ENCODE measurements at places on chromosomes 16 and 17.
A peak's percentile ranks its signal among the peaks of the same experiment; 100 is the strongest.

DNA sequence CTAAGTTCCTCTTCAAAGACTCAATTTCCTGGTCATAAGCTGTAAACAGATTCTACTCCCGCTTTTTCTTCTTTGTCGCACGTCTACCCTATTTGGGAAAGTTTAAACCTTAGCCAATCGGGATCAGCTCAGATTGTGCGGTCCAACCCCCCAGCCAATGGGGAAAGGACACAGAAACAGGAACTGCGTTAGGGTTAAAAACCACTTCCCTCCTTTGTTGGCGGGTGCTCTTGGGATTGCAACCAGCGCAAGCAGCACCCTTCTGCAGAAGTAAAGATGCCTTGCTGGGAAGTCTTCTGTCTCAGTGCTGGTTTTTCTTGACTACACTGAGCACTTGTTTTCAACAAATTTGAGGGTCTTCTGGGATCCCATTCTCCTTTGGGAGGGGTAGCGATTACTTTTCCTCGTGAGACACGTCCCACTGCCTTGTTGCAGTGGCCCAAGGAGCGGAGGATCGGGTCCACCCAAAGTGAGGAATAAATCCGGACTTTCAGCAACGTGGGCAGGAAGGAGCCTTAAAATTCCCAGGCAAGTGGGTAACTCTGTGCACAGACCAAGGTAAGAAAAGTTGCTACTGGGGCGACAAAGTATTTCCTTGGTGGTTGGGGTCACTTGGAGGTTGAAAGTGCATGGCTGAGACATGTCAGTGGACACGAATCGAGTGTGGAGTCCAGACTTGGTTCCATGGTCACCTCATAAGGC, 1.0 kb upstream of the YPEL3 start:
- no peak for DNase-seq

DNA sequence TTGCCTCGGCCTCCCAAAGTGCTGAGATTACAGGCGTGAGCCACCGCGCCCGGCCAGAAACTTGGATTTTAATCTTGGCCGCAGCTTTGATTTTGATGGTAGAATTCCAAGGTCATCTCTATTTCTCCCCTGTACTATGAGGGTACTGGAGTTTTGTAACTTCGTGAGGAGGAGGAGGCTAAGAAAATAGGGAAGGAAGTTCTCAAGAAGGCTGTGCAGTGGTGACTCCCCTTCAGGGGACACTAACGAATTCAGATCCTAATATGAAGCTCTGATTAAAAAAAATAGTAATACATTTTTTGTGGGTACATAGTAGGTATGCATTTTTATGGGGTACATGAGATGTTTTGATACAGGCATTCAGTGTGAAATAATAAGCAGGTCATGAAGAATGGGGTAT, 55.9 kb downstream of the LDHD start:
- no peak for DNase-seq

DNA sequence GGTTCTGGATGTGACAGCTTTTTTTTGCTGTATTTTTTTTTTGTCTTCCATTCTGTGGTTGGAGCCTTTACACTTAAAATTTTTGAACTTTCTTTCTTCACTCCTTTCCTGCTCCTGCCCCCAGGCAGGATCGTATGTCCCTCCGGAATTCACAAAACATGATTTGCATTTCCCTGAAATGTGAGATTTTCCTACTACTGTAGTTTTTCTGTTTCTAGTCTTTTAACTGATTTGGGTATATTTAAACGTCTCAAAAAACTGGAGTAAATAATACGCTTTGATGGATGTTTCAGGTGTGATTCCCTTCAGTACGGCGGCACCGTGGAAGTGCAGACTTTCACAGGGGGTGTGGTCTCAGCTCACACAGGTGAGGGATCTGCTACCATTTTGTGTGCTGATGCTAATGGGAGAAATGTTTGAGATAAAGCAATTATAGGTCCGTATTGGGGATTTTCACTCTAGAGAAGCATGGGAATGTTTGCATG, 686 bp downstream of the SRCAP start:
- DNase-seq, result no peak

DNA sequence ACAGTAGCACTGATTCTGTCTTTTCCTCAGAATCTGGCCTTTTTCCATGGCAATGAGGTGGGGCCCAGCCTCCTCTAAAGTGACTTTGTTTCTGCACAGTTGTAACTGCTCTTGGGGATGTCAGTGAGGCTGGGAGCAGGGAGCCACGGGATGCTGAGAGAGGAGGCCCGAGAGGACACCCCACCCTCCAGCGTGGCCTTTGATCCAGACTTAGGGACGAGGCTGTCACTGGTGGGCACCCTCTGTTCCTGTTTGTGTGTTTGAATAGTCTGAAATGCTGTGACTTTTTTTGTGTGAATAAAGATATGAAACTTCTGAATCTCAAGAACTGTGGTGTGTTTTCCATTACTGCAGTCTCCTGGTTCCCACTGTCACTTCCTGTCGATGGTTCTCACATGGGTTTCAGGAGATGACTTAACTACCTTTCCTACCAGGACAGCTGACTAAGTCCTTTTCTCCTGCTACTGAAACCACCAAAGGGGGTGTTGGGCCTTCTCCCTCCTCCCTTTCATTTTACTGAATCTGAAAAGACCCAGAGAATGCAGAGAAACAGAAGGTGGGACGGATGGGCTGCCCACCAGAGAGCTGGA, 18.6 kb downstream of the KCTD2 start:
- no peak for DNase-seq

GRCh38 chr17:67491009-67491680, 114.1 kb downstream of the PITPNC1 start:
- no peak for DNase-seq

DNA sequence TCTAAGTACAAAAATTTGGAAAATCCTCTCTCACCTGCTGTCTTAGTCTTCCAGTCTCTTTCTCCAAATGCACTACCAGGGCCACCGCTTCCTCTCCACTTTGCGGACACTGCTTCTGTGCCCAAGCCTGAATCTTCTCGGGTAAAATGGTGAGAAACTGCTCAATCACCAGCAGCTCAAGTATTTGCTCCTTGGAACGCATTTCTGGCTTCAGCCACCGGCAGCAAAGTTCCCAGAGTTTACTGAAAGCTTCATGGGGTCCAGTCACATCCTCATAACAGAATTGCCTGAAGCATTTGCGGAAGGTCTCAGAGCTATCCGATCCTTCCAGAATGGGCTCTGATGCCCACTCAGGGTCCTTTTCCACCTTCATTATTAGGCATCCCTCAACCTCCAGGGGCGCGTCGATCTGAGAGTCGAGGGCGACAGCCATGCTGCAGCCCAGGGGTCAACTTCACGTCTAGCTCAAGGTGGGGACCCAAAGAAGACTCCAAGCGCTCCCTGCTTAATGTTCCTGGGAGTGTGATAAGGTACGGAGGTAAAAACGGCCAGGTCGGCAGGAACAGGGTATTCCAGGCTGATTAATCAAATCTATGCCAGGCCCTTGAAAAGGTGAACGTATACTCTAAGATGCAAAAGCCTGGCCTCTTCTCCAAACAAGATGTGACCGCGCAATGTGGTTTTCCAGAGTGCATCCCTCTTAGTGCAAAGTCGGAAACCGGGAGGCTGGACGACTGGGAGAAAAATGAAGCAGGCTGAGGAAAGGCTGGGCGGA, 763 bp downstream of the ZKSCAN2 start:
- no peak for DNase-seq

DNA sequence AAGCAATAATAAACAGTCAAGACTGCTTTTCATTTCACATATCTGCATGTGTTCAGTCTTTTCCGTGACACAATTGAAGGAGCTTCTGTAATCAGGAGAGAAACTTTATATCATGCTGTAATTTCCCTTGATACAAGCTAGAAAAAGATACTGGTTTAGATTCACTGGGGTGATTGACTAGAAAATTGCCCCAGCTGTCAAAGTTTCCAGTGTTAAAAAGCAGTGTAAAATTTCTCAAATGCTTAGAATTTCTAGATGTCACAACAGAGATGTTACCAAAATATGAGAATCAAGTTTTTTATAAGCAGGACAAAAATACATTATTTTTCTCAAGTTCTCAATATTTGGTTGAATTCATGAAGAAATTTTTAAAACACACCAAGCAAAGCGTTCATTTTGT, 292.4 kb upstream of the HSBP1 start:
- DNase-seq, result no peak

DNA sequence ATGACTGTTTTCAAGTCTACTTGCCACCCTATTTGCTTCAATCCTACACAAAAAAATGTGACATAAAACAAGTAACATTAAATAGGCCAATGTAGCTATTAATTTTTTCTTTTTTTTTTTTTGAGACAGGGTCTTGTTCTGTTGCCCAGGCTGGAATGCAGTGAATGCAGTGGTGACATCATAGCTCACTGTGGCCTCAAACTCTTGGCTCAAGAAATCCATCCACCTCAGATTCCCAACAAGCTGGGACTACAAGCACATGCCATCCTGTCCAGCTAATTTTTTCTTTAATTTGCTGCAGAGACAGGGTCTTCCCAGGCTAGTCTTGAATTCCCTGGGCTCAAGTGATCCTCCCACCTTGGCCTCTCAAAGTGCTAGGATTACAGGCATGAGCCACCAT, 29.4 kb downstream of the ANKFY1 start:
- DNase-seq, result no peak

DNA sequence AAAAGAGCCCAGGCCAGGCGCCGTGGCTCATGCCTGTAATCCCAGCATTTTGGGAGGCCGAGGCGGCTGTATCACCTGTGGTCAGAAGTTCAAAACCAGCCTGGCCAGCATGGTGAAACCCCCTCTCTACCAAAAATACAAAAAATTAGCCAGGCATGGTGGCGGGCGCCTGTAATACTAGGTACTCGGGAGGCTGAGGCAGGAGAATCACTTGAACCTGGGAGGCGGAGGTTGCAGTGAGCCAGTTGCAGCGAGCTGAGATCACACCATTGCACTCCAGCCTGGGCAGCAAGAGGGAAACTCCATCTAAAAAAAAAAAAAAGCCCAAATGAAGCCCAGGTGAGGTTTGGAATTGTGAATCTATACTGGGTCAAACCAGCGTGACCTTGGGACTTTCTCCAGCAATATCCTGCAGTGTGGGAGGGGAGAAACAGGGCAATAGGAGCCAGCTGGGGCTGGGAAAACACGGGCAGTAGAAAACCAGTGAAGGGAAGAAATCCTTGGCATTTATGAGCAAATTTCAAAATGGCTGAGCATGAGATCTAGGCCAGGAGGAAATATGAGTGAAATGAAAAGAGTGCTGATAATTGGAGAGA, 8.2 kb upstream of the DHX8 start:
- DNase-seq, result no peak

DNA sequence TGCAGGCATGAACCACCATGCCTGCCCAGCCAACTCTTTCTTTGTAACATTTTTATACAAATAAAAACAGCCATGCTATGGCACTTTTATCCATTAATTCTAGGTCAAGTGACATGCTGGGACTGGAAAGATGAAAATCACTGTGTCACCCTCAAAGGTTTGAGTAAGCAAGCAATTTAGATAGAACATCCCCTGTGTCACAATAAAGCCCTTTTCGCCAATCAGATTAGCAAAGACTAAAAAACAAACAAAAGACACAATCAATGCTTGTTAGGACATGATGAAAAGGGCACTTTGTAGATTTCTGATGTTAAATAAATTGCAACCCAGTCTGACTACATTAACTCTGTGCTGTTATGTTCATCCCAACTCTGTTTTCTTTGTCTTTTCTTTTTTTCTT, 26.4 kb downstream of the CHP2 start:
- DNase-seq, result no peak

- no peak for DNase-seq
Measured at GRCh38 chr16:28977703-28978662, 3.4 kb downstream of the SPNS1 start.

DNA sequence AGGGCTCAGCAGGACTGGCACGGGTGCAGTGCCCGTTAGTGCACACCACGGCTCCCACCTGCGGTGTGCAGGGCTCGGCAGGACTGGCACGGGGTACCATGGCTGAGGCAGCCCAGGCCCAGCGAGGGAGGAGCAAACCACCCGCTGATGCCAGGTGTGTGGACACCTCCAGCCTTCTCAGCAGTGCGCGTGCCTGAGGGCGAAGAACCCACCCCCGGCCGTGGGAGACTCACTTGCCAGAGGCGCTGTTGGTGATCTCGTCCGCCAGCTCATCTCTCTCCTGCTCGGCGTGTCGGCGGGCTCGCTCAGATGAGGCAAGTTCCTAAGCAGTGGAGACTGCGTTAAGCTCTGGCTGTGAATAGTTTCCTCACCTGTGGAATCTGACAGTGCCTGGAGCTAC, 45.4 kb downstream of the NDEL1 start:
- no peak for DNase-seq

- DNase-seq, result no peak
Measured at GRCh38 chr17:64128787-64129514, 993 bp downstream of the ERN1 start.

GRCh38 chr16:88991813-88992350, 14.9 kb upstream of the CBFA2T3 start:
- no peak for DNase-seq

DNA sequence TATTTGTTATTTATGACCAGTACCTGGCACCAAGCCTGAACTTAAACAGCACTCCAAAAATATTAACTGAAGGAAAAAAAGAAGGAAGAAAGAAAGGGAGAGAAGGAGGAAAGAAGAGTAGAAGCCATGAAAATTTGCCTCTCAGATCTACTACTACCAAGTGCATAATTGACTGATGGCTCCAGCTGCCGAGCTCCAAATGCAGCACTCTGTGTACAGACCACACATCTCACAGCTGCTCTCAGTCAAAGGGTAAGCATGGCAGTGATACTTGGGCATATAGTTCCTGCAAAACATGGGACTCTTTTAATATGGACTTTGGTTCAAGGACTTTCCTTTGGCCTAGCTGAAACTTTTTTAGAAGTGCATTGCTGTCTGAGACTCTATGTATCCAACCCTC, 44.0 kb upstream of the NOG start:
- no peak for DNase-seq

- DNase-seq, result no peak
Measured at GRCh38 chr16:83955218-83956130, 2.4 kb downstream of the OSGIN1 start.

- no peak for DNase-seq
Measured at GRCh38 chr16:88614818-88615580, 23.4 kb upstream of the IL17C start.

GRCh38 chr17:15264542-15264941, 584 bp downstream of the PMP22 start:
- DNase-seq, result no peak

GRCh38 chr16:20268409-20268808, 58.9 kb downstream of the GP2 start:
- DNase-seq, result no peak

- DNase-seq, result peak; percentile 85
Measured at GRCh38 chr17:57255776-57256681, at the start of gene MSI2. Gene MSI2 (plus strand): TSS chr17:57256523. CDS start chr17:57256743, 220 bp downstream.

All from activated T-helper 1 cell treated with Interleukin-2 at 50 U/mL for 16 hours (primary cell).